ENCODE measurements at places on chromosomes 5 and 9. TPM values are rescaled to one million over a fixed set of nuclear protein-coding genes. Genes with fewer than 3 reads are reported as not detected.

Gene FLT4
- 3.1 TPM for total RNA-seq

Gene GFI1B
- not detected for total RNA-seq

Gene IER5L
- 33.2 TPM for total RNA-seq

Gene C7
- not detected for total RNA-seq

Gene ODF2
- total RNA-seq = 26.0 TPM

Gene PDCD1LG2
- total RNA-seq = 0.46 TPM

Gene F12
- total RNA-seq = 25.2 TPM

Gene DRD1
- total RNA-seq = 0.48 TPM

Gene GARNL3
- total RNA-seq = 2.8 TPM

Gene HTR1A
- not detected for total RNA-seq

Gene TLX3
- not detected for total RNA-seq

Gene CLTB
- 111 TPM for total RNA-seq
